ENCODE measurements at places on chromosomes 5 and 9.

- no peak for DNase-seq
Observed at GRCh38 chr5:73735032-73735734, 109.2 kb downstream of the ARHGEF28 start.

- DNase-seq: no peak
Observed at GRCh38 chr9:133485531-133486260, 6.8 kb upstream of the SLC2A6 start.

DNA sequence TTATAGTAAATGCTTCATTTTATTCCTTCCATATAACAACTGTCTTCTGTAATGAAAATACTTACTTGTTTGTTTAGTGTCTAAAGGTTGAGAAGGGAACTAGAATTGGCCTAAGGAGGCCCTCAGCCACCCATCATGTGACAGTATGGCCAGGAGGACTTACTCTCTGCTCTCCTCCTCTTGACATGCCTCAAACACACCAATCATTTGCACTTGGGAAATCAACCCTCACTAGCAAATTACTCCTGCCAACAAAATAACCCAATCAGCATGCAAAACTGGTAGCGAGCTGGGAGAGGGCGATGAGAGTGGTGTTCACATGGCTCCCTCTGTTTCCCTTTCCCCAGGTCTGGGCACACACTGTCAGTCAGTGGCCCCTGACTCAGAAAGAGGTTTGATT, 58.6 kb upstream of the MEF2C start:
- DNase-seq: no peak

DNA sequence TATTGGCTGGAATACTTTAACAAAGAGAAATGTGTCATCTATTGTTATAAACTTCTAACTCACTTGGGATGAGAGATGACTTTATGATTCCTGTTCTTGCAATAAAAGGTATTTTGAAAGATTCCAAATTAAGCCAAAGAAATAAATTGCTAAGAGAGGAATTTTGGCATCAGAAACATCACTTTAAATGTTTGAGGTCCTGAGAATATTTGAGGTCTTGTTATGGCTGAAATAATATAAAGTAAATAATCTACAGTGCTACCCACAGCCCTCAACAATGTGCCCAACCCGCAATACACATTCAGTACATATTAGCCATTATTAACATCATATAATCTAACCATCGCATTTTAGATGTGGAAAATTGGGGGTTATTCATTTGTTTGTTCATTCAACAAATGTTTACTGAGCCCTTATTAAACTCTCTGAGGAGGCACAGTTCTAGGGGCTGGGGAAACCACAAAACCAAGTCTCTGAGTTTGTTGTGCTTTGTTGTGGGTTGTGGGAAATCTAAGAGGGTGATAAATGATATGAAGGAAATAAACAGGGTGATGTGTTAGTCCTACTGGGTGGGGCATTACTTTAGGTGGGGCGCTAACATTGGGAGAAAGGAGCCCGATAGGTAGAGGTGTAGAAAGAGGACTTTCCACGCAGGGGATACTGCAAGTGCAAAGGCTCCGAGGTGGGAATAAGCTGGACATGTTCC, 135.2 kb upstream of the CLINT1 start:
- no peak for DNase-seq

DNA sequence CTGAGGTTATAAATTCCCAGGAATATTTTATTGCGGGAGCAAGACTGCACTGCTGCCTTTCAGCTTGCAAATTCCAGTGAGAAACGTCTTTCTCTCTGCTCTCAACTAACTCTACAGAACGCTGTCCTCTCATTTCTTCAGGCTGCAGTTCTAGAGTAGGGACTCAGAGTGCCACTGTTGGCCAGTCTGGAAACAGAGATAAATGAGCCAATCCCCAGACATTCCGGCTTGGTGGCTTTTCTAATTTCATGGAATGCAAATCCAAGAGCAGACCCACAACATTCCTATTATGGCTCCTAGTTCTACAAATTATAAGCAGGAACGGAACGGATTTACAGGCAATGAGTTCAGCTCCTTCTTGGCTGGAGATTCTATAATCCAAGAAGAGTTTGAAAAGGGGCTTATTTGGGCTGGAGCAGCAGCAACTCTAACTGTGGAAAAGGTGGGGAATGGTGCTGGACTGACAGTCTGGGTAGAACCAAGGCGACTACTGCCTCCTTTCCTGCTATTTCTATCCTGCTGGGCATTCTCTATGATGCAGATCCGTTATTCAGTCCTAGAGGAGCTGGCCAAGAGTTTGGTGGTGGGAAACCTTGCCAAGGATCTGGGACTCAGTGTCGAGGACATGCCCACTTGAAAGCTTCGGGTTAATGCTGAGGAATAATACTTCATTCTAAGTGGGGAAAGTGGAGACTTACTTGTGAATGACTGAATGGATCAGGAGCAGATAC, 9.3 kb downstream of the PCDHGA12 start:
- DNase-seq: no peak

DNA sequence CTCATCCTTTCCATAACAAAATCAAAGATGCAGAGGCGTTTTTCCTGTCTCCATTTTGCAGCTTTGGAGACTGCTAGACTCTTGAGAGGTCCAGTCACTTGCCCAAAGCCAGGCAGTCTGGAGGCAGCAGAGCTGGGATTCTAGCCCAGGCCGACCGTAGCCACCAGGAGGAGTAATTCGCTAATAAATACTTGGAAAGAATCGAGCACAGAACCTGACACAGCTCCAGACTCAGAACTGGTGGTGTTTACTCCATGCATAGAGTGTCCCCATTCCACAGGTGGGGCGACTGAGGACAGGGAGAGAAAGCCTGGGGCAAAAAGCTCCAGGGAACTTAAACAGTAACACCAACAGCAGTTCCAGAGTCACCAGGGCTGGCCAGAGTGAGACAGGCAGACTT, 10.7 kb upstream of the CERCAM start:
- no peak for DNase-seq

- DNase-seq: no peak
Observed at GRCh38 chr5:138186002-138186447, 7.1 kb downstream of the KIF20A start.

- no peak for DNase-seq
Observed at GRCh38 chr5:307794-308579, 13.5 kb upstream of the AHRR start.

- DNase-seq: no peak
Observed at GRCh38 chr9:133269537-133270362, 5.3 kb downstream of the ABO start.

- DNase-seq: no peak
Observed at GRCh38 chr5:103066326-103066725, 53.6 kb downstream of the GIN1 start.

DNA sequence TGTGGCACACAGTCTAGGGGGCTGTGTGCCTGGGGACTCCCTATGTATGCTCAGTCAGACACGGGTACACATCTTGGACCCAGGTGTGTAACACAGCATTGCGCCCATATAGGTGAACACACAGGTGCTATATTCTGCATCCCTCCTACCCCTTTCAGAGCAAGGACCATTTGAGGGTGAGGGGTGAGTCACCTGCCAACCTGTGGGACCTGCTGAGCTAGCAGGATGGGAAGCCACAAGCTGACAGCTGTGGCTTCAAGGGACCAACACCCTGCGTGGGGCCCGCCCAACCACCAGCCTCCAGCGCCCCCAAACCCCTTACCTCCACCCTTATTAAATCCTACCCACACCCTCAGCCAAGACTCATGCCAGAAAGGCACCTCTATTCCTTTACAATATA, 14.6 kb upstream of the AQP7 start:
- DNase-seq: peak; percentile 21

DNA sequence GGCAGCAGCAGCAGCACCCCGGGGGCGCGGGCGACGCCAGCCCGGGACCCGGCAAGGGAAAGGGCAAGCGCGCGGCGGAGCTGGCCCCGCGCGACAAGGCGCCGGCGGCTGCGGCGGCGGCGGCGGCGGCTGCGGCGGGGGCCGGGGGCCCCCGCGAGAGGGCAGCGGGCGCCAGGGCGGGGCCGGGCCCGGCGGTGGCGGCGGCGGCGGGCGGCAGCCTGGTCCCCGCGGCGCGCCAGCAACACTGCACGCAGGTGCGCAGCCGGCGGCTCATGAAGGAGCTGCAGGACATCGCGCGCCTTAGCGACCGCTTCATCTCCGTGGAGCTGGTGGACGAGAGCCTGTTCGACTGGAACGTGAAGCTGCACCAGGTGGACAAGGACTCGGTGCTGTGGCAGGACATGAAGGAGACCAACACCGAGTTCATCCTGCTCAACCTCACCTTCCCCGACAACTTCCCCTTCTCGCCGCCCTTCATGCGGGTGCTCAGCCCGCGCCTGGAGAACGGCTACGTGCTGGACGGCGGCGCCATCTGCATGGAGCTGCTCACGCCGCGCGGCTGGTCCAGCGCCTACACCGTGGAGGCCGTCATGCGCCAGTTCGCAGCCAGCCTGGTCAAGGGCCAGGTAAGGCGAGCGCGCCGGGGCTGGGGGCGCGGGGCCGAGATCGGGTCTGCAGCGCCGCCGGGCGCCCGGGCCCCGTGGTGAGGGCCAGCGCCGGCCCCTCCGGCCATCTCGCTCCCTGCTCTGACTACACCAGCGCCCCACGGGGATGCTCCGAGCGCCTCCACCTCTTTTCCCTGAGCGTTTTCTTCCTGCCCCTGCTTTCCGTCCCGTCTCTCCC, at the start of gene UBE2QL1:
Gene UBE2QL1, plus strand, starts transcription at position 238 of the 843 bp plus-strand sequence. Its CDS starts 35 bp downstream, at position 273.
- peak; percentile 28 for DNase-seq

- DNase-seq: no peak
Observed at GRCh38 chr9:136023410-136024225, 62.4 kb upstream of the UBAC1 start.

GRCh38 chr5:78221964-78222451, 72.5 kb downstream of the AP3B1 start:
- DNase-seq: no peak

DNA sequence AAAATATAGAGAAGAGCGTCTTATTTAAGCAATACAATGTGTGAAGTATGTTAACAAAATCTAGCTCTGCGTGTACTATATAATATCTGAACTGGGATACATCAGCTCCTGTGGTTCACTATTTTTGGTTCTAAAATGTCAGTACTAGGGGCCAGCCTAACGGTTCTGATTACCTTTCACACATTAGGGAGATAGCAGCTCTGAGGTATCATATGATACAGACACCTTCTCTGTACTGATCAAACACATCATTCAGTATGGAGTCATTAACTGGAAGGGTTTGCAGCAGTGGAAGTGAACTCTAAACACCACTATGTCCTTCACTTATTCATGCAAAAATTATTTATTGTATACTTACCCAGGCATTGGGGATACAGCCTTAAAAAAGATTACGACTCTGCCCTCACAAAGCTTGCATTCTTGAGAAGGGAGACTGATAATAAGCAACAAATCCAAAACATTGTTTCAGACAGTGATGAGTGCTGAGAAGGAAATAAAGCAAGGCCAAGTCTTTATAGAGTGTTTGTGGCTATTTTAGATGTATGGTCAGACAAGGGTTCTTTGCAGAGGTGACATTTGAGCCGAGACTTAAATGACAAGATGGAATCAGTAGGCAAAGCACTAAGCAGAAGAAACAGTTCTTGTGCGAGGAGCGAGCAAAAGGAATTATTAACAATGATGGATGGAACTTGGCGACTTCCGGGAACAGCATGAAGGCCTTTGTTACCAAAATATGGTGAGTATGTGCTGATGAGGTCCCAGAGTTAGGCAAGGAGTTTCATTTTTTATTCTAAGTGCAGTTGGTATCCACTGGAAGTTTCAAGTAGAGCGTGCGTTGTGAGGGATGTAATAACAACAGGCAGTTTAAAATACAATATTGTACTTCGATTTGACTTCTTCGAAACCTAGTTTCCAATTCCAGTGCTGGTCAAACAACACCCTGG, 1.8 kb upstream of the LNPEP start:
- DNase-seq: no peak

- no peak for DNase-seq
Observed at GRCh38 chr5:12017007-12017406, 112.8 kb upstream of the CTNND2 start.

DNA sequence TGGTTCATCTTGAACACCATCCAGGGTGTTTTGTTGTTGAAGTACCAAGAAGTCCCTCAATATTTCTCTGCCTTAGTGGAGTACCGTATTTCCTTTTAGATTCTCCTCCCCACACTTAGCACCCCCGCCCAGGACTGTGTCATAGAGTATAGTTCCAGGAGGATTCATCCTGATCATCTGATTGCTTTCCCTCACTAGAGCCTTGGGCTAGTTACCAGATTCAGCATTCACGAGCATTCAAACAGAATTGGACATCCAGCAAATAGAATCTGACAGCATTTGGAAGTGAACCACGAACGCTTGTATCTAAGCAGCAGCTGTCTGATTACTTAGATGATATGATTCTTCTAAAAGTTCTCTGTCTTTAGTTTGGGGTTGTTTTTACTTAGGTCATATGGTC, 248.1 kb upstream of the TAS2R1 start:
- DNase-seq: no peak

DNA sequence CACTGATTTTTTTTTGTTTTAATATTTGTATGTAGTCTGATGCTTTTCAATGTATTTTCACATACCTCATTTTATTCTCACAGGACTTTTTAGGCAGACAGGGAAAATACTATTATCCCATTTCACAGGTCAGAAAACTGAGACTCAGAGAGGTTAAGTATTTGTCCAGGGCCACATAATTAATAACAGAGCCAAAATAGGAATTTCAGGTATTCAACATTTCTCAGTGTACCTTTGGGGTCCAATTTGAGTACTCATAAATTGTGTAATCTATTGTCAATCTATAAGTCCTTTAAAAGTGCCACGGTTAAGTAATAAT, 120.7 kb upstream of the GRHPR start:
- no peak for DNase-seq

- no peak for DNase-seq
Observed at GRCh38 chr5:76384189-76384588, 18.9 kb upstream of the IQGAP2 start.

DNA sequence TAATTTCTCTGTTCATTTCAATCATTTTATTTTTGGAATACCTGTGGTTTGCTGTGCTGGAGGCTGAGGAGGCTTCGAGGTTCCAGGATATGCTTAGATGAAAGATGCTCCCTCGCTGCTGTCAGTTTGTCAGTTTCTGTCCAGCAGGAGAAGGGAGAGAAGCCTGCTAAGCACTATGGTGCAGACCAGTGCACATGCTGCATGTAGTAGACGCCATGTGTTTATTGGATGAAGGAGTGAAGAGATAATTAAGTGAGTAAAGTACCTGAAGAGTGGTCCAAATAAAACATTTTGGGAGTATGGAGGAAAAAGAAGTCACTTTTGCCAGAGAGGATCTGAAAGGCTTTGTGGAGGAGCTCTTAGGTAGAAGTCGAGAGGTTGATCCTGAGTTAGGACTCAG, 2.1 kb downstream of the PDZD2 start:
- DNase-seq: no peak

DNA sequence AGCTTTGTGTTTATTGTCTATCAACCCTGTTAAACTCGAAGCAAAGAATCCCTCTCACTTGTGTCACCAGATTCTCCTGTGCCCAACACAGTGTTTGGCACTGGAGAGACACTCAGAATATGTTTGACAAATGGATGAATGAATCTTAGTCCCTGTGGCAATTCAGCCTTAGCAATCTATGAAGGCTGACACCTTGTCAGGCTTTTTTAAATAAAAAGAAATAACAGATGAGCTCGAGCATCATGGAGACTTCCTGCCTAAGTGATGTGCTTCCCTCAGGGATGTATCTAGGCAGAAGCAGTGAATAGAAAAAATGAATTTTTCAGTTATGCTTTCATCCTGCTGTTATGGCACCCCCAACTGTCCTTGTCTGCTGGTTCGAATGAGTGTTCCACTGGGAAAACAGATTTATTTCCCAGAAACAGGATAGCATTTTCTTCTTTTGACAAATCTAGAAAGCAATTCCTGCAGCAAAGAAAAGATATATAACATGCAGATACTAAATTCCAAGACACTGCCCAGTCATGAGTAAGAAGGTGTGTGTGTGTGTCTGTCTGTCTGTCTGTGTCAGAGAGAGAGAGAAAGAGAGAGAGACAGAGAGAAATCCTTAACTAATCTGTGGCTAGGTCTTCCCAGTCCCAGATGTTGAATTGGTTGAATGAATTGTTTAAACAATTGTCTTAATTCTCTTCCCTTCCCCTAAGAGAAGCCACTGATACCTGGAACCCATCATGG, 16.7 kb downstream of the MAMDC2 start:
- DNase-seq: no peak
